ENCODE measurements at places on chromosomes 16 and 17.

DNA sequence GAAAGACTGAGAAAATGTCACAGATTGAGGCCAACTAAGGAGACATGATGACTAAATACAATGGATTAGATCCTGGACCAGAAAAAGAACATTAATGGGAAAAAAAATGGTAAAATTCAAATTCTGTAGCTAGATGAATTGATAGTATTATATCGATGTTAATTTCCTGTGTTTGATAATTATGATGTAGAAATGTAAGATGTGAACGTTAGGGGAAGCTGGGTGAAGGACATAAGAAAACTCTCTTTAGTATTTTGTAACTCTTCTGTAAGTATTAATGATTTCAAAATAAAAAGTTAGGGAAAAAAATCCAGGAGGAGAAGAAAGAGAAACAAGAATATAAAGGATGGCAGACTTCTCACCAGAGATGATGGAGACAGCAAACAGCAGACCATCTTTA lies 2.8 kb upstream of the ITGB3 start:
- DNase-seq: no peak

GRCh38 chr16:24689128-24689527 lies 40.3 kb upstream of the TNRC6A start:
- DNase-seq: no peak

GRCh38 chr16:47461598-47462266 lies 601 bp downstream of the PHKB start:
- no peak for DNase-seq

DNA sequence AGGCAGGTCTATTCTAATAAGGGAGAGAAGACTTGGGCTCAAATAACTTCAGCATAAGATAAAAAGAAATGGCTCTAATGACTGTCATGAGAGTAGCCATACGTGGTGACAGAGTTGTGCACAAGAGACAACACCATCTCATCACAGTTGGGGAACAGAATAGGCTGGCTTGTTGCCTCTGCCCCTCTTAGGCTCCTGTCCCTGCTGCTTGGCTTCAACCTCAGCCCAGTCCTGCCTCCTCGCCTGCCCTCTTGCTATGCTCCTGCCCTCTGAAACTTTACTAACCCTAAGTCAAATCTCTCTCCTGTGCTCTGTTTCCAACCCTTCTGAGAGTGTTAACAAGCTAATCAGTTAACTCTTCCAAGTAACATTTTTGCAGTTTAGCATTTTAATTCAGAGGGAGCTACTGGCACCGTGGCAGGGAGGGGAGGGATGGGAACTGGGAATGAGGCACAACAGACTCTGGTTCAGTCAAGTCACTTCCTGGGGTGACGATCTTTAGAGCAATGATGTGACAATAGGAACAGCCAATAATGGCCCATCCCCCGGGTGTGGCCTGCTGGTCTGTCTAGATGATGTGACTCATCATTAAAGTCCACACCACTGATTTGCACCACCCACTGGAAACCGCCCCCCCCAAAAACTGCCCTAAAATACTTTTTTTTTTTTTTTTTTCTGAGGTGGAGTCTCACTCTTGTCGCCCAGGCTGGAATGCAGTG lies 35.5 kb downstream of the DNAH17 start:
- DNase-seq: no peak

DNA sequence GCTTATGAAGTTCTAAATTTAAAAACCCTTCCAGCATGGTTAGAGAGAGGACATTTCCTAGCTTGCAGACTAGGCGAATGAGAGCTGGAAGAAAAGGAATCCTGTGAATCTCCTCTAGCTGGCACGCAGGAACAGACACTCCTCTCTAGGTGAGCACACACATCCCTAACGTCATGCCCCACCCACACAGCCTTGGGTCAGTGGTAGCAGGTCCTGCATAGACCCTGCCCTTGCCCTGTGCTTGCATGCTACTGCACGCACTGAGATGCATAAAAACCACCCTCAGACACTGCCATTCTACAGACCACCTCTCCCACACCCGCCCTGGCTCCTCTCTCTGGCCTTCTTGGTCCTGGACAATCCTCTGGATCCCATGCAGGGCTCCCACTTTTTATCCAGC lies 23.5 kb downstream of the CES1 start:
- DNase-seq: no peak

GRCh38 chr17:77454242-77455095 lies 313.7 kb downstream of the SEC14L1 start:
- DNase-seq: no peak

DNA sequence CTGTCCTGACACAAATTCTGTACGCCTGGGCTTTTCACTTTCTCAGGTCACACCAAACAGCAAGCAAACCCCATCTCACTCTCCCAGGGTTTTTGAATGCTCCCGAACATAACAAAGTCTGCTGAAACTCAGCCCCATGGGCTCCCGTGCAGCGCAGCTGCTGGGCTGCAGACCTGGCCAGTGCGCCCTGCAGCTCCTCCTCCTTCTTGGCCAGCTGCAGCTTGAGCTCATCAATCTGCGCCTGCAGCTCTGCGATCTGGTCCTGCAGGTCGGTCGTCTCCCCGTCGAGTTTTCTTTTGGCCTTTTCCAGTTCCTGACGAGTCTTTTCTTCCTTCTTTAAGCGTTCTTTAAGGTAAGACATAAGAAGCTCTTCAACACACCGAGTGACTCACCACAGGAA lies 70.5 kb downstream of the NDEL1 start:
- no peak for DNase-seq

DNA sequence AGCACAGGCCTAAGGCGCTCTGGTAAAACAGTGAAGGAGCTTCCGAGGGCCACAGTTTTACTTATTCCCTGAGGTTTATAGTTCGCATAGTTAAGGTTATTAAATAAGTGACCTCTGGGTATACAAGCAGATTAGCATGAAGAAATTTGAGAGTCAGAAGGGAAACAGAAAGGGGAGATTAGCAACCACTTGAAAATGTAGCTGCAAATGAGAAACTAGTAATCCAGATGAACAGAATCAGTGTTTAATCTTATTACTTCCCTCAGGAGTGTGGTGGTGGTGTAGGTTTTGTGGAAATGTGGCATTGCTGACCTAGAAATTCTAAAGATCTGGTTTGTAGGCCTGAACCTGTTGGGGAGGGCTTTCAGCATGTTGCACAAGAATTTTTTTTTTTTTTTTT lies 130.4 kb downstream of the CCDC182 start:
- DNase-seq: no peak

DNA sequence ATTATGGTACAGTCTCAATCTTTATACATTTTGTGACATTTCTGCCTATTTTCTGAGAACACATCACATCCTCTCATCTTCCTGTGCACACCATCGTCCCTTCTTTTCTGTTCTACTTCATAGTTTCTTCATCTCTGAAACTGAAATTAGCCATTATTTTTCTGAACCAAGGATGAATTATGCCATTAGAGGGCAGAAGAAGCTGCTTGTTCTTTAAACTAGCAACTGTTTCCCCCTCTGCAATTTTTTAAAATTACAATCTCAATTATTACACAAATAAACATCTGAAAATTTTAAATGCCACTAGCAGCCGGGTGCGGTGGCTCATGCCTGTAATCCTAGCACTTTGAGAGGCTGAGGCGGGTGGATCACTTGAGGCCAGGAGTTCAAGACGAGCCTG lies 41.3 kb downstream of the RBBP6 start:
- DNase-seq: no peak

DNA sequence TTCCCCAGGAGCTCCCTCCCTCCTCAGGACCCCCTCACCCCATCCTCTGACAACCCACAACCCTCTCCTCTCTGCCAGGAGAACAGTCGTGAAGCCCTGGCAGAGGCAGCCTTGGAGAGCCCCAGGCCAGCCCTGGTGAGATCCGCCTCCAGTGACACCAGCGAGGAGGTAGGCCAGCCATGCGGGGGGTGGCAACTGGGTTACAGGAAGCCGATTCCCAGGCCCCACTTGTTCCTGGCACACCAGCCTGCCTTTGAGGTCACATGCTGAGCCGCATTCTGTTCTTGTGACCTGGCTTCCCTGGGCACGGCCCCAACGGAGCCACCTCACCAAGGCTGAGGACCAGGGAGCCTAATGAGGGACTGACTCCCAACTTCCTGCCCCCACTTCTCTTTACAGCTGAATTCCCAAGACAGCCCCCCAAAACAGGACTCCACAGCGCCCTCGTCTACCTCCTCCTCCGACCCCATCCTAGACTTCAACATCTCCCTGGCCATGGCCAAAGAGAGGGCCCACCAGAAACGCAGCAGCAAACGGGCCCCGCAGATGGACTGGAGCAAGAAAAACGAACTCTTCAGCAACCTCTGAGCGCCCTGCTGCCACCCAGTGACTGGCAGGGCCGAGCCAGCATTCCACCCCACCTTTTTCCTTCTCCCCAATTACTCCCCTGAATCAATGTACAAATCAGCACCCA lies 7.9 kb downstream of the NAT9 start:
- DNase-seq: no peak

GRCh38 chr17:73508057-73508930 lies 136.0 kb downstream of the SDK2 start:
- DNase-seq: no peak

DNA sequence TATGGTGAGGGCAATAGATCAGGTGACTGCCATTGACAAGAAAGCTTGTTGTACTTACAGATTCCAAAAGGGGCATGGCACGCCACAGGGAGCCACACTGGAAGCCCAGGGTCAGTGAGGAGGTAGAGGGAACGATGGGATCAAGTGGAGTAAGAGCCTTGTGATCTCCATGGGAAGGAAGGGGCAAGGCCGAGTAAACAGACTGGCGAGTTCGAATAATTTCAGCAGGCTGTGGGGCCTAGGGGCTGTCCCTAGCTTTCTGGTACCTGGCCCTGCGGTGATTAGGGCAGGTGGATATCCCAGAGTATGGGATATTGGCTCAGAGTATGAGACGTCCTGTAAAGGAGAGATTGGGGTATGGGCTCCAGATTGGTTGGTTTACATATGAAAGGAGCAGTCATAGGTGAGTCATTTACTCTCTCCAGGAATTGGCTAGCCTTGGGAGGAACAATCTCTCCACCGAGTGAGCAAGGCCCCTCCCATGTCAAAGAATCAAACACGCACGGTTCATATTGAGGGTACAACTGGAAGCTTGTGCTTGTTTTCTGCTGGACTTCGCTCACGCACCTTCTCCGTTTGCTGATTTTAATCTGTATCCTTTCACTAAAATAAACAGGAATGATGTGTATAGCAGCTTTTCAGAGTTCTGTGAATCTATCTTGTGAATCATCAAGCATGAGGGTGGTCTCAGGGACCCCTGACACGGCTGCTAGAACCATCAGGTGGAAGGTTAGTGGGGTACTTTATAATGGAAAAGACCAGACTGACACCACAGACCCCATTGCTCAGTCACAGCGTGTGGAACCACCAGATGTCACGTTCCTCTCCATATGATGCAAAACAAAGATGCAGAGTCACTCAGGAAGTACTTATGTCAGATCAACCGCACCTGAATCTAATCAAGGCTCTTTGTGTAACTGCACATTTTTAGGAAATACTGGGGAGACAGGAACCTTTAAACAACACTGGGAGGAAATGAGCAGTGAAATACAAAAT lies 27.9 kb downstream of the GABARAPL2 start:
- DNase-seq: no peak

DNA sequence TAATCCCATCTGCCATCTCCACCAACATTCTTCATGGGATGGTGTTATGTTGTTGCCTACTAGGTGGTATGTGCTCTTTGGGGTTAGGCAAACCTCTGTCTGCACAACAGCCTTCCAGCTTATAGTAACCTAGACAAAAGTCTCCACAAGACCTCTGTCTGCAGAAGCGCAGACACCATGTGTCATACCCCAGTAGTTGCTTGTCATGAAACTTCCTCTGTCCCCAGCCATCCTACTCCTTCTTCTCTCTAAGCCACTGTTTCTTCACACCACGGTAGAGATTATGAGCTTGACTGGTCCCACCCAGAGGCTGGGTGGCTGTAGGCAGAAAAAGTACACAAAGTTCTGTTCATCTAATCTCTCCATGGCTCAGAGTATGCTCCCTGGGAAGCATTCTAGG lies 100.3 kb downstream of the MAF start:
- no peak for DNase-seq

DNA sequence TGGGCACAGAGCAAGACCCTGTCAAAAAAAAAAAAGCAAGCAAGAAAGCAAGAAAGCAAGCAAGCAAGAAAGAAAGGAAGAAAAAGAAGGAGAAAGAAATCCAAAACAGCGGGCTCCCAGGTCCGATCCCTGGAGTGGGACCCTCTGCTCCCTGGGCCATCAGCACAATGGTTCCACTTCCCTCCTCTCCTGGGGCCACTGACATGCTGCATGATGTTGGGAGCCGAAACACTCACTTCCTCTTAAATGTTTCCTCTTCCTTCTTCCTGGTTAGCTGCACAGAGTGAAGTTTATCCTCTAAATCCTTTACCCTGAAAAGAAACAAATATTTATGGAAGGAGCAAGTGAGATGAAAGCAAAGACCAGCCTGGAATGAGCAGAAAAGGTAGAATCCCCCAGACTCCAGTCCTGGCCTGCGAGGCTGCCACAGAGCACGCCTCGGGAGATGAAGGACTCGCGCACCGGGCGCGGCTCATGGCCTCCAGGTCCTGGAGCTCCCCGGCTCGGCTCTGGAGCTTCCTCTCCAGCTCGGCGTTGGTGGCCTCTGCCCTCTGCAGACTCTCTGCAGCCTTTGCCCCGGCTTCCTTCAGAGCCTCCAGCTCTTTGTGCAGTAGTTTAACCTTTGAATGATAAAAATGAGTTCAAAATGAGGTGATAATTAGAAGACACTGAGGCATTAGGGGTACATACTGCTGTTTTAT lies 19.0 kb downstream of the CCDC57 start:
- no peak for DNase-seq
